ENCODE measurements at places on chromosomes 1 and 21.

DNA sequence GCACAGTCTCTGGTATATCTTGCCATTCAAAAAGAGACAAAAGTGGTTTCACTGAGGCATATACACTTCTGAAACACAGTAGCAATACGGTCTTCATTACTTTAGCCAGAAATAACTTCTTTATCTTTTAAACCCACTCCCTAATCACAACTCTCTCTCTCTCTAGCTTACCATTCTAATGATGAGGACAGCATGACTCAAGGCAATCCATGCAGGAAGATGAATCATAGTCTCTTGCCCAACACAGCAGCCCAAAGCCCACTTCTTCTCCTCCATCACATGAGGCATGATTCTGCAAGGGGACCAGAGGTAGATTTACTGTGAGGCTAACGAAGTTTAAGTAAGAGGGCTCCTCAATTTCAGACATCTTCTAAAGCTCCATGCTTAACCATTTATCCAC, 285.0 kb upstream of the NR5A2 start:
- no peak for DNase-seq

DNA sequence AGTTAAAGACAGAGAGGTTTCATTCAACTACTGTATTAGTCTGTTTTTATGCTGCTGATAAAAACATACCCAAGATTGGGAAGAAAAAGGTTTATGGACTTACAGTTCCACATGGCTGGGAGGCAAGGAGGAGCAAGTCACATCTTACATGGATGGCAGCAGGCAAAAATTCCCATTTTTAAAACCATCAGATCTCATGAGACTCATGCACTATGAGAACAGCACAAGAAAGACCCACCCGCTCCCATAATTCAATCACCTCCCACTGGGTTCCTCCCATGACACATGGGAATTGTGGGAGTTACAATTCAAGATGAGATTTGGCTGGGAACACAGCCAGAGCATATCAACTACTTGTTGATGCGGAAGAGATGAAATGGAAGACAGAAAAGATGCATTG, 9.2 kb downstream of the GPR161 start:
- DNase-seq, result no peak

DNA sequence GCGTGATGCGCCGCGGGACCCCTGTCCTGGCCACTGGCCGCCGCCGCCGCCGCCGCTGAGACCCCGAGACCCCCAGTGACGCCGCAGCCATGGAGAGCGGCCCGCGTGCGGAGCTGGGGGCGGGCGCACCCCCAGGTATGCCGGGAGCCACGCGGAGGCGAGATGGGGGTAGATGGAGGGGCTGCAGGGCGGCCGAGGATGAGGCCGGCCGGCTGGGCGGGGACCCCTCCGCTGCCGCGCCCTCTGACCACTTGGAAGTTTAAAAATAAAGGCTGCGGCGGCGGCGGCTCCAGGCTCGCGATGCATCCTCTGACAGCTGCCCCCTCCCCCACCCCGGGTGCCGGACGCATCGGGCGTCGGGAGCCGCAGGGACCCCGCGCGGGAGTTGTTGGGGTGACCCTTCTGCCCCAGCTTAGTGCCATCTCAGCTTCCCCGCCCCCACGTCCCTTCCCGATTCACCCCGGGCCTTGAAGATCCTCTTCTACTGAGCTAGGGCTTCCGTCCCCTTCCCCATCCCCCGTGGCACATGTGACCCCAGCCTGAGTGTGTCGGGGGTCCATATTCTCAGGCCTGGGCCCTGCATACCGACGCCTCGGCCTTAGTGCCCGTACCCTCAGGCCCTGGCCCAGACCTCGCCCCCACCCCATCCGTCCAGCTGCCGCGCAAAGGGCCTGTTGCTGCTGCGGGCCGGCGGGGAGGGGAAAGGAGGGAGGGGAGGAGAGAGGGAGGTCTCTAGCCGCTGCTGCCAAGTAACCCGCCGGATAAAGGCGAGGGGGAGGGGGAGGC, 562 bp downstream of the MAP7D1 start:
- peak; percentile 60 for DNase-seq

- no peak for DNase-seq
Measured at GRCh38 chr1:10900251-10900651, 103.8 kb upstream of the CASZ1 start.

- DNase-seq, result no peak
Measured at GRCh38 chr1:234618737-234619049, 8.7 kb upstream of the IRF2BP2 start.

DNA sequence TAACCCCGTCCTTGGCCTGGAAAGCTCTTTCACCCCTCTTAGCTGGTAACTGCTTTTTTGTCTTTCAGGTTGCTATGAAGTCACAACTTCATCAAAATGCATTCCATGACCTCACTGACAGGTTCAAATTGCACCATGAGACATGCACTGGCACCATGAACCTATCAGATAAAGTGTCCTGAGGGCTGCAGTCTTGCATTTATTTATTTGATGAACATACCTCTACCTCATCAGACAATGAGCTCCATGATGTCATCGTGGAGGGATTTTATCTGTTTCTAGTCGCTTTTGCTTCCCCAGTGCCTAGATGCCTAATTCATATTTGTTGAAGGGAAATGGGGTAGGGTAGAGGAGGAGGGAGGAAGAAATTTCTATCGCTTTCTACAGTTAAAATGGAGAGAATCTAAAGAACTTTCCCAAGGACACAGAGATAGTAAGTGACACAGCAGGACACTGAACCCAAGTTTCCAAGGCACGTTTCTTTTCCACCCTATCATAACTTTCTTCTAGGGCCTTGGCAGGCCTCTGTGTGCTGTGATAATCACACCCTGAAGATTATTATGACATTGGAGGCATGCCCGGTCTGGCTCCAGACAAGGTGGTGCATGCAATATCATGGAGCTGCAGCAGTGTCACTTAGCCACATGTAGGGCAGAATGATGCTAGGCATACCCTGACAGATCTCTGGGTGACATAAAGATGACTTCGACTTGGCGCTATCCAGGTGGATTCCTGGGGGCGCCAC, 69.5 kb downstream of the CD58 start:
- DNase-seq, result no peak

- no peak for DNase-seq
Measured at GRCh38 chr1:71753746-71754145, 528.6 kb downstream of the NEGR1 start.

DNA sequence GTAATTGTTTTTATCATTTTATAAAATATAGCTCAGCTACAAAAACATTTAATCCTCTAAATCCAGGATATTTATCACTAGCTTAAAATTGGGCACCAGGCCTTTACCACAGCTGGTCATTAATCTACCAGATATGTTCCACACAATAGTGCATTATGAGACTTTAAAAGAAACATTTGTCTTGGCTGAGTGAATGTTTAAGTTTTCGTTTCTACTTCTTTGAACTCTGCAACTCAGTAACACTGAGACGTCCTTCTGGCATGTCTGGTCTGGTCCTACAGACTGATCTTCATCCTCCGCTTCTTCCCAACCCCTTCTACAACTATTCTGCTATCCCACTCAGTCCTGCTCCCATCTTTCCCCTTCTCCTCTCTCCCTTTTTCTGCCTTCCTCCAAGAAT, 296.2 kb downstream of the NEGR1 start:
- no peak for DNase-seq

GRCh38 chr1:10237157-10237539, 26.8 kb downstream of the KIF1B start:
- no peak for DNase-seq

GRCh38 chr1:27346991-27347624, 5.3 kb downstream of the SYTL1 start:
- DNase-seq, result no peak

DNA sequence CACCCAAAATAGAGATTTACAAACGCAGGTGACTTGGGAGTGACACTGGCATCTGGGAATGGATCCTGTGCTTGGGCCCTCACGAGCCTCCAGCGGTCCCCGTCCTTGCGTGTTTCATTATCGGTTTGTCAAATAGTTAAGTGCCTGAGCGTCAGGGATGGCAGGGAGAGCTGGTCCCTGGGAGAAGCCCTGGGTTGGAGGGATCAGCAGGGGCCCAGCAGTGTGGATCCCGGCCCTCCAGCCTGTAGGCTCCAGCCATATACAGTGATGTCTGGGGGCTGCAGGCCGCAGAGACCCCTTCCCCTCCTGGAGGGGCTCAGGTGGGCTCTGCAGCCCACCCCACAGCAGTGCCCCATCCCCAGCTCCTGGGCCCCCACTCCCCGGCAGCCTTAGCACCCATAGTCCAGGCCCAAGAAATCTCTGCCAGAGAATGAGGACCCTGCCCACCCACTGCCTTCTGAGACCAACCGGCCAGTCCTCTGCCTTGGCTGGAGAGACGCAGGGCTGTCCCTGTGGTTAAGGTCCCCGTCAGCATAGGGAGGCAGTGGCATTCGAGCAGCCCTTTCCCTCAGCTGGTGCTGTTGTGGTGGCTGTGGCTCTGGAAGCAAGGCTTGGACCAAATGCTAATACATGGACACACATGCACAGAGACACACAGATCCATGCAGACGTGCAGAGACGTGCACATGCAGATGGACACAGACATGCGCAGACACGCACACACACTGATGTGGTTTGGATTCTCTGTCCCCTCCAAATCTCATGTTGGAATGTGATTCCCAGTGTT, 2.4 kb upstream of the SLC19A1 start:
- DNase-seq, result no peak

DNA sequence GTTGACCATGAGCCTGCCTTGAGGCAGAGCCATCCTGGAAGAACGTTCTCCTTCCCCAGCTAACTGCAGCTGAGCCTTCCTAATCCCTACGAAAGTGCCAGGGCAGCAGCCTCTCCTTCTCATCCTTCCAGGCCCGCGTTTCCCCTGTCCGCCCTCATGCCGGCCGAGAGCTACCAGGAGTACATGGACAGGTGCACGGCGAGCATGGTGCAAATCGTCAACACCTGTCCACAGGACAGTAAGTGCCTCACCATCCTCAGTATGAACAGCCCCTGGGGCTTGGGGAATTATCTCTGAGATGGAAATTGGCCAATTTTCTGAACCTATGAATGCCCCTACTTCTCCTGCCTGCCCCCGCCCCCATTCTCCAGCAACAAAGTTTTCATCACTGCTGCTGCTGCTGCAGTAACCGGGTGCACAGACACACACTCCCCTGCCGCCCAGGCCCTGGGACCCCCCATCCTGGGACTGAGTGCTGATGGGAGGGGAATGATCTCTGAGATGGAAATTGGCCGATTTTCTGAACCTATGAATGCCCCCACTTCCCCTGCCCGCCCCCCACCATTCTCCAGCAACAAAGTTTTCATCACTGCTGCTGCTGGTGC, 39.6 kb downstream of the UBASH3A start:
- DNase-seq, result no peak

GRCh38 chr1:202588503-202589189, 121.6 kb downstream of the SYT2 start:
- no peak for DNase-seq

GRCh38 chr1:37399205-37399604, 75.2 kb upstream of the ZC3H12A start:
- no peak for DNase-seq

GRCh38 chr1:207462535-207462934, 8.4 kb downstream of the CR2 start:
- DNase-seq, result no peak

DNA sequence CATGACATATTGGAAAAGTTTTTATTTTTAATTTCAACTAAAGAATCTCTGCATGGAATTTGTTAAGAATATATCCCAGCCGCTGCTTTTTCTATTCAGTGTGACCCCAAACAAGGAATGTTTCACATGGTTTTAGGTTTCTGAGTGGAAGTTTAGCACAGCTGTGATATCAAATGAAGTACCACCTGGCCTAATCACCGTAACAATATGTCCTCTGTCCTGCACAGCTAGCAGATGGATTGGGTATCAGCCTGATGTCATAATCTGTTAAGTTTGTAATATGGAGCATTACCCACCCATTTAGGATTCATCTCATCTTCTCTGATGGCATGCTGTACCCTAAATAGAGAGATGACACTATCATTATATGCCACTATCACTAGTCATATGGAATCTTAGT, 963.7 kb upstream of the ADGRL2 start:
- DNase-seq, result no peak

DNA sequence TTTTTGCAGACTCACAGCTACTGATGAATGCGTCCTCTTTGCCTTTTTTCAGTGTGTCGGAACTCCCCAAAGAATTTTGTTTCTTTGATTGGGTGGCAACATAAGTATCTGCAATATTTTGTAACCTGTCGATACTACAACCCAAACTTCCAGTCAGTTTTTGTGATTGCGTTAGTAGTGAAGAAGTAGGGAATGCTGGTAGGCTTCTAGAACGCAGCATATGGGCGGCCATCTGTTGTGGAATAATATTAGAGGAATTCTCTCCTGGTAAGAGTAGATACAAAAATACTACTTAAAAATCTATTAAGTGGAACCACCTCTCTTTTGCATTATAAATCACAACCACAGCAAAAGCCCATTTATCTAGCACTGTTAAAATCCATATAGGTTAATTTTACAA, 107.4 kb downstream of the LYST start:
- DNase-seq, result no peak

GRCh38 chr1:50373532-50373931, 49.7 kb downstream of the DMRTA2 start:
- DNase-seq, result no peak

DNA sequence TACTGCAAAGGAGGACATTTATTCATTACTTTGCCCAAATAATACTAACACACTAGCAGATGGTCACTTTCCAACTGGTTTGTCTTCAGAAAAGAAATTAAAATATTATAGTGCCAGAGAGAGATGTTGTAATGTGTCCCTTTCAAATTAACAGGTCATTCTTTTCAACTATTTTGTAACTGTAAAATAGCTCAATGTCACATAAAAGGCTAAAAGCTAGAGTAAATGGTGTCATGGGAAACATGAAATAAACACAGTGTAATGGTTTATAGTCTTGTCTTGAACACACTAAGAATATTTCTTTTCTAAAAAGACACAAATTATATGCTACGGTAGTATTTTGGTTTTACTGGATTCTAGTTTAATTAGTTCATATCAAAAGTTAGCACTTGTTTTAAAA, 77.8 kb downstream of the ADGRL2 start:
- DNase-seq, result no peak

DNA sequence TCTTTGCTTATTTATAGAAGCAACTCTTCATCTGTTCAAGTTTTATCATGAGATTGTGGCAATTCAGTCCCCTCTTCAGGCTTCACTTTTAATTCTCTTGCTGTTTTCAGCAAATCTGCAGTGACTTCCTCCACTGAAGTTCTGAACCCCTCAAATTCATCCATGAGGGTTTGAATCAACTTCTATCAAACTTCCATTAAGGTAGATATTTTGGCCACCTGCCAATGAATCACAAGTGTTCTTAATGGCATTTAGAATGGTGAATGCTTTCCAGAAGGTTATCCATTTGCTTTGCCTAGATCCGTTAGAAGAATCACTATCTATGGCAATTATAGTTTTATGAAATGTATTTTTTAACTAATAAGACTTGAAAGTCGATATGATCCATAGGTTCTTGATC, 946.7 kb upstream of the B3GALT2 start:
- no peak for DNase-seq
